CD4-positive, alpha-beta memory T cell (primary cell): ENCODE measurements at places on chromosomes 1 and 21. TPM values are rescaled to one million over a fixed set of nuclear protein-coding genes. Genes with fewer than 3 reads are reported as not detected.

The PODN gene
- total RNA-seq = not detected

The PTPN14 gene
- total RNA-seq = 0.20 TPM

The SKI gene
- 104 TPM for total RNA-seq

The KRTAP19-3 gene
- not detected for total RNA-seq

The BMP8A gene
- not detected for total RNA-seq

The LCE2C gene
- total RNA-seq = not detected

The CELA3B gene
- total RNA-seq = not detected

The AMY2A gene
- total RNA-seq = not detected

The CNKSR1 gene
- 4.5 TPM for total RNA-seq

The ADAM30 gene
- total RNA-seq = not detected

GRCh38 chr1:28358716-28359115, 10.8 kb upstream of the PHACTR4 start:
- no peak for DNase-seq

DNA sequence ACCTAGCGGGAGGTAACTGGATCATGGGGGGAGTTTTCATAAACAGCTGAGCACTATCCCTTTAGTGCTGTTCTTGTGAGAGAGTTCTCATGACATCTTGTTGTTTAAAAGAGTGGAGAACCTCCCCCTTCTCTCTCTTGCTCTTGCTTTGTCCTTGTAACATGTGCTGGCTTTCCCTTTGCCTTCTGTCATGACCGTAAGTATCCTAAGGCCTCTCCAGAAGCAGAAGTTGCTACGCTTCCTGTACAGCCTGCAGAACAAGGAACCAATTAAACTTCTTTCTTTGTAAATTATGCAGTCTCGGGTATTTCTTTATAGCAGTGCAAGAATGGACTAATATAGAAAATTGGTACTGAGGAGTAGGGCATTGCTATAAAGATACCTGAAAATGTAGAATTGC, 515.6 kb downstream of the NEGR1 start:
- DNase-seq = no peak

GRCh38 chr1:21237446-21238088, 52.7 kb downstream of the ECE1 start:
- DNase-seq = no peak

- no peak for DNase-seq
These were observed 1447.8 kb upstream of the PRMT6 start for GRCh38 chr1:105608713-105609112.

GRCh38 chr1:161739865-161740566, 9.6 kb upstream of the DUSP12 start:
- DNase-seq = no peak

GRCh38 chr1:6969762-6970161, 184.5 kb downstream of the CAMTA1 start:
- no peak for DNase-seq

DNA sequence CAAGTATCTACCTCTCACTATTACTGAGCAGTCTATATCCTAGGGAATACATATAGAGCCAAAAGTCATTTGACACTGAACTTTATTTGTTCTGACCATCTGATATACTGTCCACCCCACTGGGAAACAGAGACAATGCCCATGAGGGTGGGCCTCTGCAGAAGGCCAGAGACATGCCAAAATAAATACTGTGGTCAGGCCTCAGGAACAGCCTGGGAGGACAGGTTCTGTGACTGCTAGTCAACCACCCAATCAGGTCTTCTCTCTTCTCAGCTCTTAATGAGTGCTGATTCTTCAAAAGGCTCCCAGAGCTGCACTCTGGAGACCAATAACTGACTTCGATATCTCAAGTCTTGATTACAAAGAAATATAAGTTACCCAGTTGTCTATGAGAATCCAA, 5.5 kb upstream of the ANKRD35 start:
- DNase-seq = no peak

DNA sequence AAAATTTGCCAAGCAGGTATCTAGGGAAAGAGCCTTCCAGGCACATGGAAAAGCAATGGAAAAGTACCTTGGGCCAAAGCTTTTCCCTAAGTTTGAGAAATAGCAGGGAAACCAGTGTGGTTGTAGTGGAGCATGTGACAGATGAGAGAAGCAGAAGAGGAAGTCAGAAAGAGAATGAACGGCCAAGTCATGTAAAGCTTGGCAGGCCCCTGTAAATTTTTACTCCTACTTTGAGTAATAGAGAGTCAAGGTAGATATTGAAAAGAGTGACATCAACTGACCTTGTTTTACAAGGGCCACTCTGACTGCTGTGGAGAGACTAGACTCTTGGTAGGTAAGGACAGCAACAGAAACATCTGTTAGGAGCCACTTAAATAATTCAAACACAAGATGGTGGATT, 180.9 kb upstream of the PRMT6 start:
- no peak for DNase-seq

DNA sequence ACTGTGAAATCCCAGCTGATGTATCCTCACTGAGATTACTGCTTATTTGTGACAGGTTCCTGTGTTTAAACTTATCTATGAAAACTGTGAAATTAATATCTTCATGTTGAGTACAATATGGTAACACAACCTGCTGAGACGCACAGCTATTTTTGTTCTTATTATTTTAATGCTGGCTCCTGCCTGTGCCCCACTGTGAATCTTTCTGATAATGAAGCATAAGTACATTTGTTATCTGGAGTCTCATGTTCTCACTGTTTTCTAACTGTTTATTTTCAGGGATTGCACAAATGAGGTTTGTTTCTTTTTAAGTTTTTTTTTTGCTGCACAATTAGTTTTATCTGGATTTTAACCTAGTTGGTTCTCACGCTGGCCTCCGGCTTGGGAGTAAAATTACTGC, 39.9 kb upstream of the IFNAR2 start:
- no peak for DNase-seq

- DNase-seq = no peak
These were observed 567.6 kb downstream of the MRPL39 start for GRCh38 chr21:25039461-25040380.

- DNase-seq = no peak
These were observed 43.6 kb upstream of the ETV3 start for GRCh38 chr1:157181790-157182189.

DNA sequence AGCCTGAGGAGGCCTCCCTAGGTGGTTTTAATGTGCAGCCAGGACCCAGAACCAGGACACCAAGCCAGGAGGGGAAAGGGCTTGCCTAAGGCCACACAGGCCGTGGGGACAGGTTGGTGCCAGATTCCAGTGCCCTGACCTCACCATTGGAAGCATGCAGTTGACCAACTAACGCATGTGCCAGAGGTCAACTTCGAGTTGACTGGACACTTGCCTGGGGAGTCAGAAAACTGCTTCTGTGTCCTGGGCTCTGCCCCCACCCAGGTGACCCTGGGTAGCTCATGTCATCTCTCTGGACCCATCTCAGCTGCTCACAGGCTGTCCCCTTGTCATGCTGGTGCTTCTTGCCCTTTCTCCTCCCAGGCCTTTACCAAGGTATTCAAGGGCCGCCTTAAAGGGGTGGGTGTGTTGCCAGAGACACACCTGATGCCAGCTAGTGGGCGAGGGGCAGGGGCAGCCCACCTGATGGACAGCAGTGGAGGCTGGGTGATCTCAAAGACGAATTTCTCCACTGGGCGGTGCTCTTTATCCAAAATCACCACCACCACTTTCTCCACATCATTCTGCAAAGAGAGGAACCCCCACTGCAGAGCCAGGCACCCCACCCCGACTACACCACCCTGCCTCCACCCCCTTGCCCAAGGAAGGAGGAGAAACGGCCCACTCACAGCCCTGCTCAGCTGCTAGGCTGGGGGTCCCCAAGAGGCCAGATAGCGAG, 4.4 kb downstream of the MAD2L2 start:
- no peak for DNase-seq

DNA sequence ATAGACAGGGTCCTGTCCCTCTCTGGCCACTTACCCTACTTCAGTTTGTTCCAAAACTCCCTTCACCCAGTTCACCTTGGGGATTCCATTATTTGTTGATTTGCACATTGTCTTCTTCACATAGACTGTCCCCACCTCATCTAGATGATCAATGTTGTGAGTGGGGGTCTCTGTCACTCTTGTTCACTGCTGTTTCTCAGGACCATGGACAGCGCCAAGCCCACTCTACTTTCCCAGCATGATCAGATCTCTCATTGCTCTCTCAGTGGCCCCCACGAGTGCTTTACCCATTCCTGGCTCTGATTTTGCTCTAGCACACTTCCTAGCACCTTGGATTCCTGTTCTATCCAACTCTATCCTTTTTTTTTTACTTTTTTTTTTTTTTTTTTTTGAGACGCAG, 45.4 kb upstream of the IGSF21 start:
- DNase-seq = no peak

DNA sequence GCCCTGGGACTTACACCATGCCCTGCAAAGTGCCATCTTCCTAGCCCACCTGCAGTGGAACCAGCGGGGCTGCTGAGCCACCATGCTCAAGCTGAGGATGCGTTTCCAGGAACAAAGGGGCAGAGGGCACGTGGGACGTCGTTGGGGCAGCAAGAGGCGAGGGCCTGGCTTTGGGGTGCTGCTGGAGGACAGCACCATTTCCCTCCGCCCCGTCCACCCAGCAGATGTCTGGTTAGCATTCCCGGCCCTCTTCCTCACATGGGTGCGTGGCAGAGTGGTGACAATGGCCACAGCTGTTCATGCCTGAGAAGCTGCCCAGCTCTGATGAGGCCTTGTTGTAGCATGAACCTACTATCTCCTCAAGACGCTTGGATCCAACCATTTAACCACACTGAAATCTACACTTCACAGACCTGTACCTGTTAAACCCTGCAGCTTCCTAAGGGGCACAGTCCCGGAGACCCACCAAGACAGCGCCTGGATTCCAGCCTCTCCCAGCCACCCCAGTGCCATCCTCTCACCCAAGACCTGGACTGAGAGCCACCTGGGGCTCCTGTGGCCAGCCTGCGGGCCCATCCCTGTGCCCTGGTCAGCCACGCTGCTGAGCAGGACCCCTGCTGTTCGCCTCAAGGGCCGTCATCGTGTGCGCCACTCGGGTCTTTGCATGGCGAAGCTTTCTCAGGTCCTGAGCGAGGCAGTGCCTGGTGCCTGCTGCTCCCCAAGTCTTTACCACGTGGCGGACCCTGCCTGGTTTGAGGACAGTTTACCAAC, 33.2 kb downstream of the SLC45A1 start:
- no peak for DNase-seq

- no peak for DNase-seq
These were observed 3.0 kb downstream of the HLX start for GRCh38 chr1:220882061-220882891.

DNA sequence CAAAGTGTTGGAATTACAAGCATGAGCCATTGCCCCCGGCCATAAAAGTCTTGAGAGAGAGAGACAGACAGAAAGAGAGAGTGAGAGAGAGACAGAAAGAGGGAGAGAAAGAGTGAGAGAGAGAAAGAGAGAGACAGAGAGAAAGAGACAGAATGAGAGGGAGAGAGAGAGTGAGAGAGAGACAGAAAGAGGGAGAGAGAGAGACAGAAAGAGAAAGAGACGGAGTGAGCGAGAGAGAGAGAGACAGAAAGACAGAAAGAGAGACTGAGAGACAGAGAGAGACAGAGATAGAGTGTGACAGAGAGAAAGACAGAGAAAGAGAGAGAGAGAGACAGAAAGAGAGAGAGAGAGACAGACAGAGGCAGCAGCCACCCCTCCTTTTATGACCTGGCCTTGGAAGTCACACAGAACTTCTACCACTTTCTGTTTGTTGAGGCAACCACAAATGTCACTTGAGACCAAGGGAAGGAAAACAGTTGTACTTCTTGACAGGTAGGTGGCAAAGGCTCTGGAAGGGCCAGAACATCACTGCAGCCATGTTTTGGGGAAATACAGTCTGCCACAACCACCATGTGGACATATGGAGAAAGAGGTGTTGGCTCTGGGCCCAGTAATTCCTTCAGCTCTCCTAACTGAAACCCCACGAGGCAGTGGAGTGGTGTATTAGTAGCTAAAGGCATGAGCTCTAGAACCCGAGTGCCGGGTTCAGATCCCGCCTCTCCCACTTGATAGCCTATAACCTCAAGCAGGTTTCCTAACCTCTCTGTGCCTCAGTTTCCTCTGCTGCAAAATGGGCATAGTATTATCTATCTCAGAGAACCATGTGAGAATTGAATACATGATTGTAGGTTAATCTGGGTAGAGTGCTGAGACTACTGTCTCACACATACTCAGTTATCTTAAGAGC, 50.6 kb downstream of the TNFRSF8 start:
- no peak for DNase-seq

- no peak for DNase-seq
These were observed 32.1 kb downstream of the ADCY10 start for GRCh38 chr1:167881786-167882185.

DNA sequence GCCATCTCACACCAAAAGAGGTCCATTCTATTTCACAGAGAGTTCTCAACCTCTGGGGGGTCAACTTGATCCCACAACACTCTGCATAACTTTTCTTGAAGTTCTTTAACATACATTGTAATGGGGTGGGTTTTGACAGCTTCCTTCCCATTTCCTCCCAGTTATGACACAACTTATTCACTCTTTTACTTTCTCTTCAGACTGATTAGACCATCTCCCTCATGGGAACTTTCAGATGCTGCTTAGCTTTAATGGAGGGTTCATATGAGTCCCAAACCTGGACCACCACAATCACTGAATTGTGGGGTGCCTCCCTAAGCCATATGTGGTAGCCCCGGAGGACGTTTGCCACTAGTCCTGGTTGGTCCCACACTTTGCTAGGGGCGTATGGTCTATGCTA, 28.3 kb upstream of the KCNJ15 start:
- DNase-seq = no peak

GRCh38 chr1:109882288-109883245, 28.1 kb upstream of the CSF1 start:
- no peak for DNase-seq
